MCF 10A (cell line): ENCODE measurements at places on chromosomes 13 and 19. TPM values are rescaled to one million over a fixed set of nuclear protein-coding genes. Genes with fewer than 3 reads are reported as not detected.

GRCh38 chr19:45349430-45349941 lies 8.9 kb downstream of the KLC3 start:
- no peak for DNase-seq

CEACAM1 gene
- 0.32 and 0.56 TPM in 2 replicates for total RNA-seq

DNA sequence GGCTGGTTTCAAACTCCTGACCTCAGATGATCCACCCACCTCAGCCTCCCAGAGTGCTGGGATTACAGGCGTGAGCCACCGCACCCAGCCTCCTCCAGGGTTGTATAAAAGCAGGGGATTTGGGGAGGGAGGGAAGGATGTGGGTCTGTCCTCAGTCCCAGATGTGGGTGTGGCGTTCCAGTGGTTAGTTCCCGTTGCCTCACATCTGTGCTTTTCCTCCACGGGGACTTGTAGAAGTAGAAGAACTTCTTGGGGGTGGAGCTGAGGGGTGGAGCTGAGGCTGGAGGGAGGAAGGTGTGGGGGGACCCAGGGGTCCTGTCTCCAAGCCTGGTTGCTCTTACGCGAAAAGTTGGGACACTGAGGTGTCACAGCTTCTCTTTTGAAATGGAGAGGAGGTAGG lies 514 bp upstream of the MCEMP1 start:
- no peak for DNase-seq

GNG7 gene
- 0.22 and 0.51 TPM in 2 replicates for total RNA-seq

GRCh38 chr13:46168341-46168740 lies 13.6 kb downstream of the LCP1 start:
- DNase-seq, result no peak

ZNF880 gene
- 6.7 and 6.9 TPM in 2 replicates for total RNA-seq
